ENCODE measurements at places on chromosomes 3 and 15.
A peak's percentile ranks its signal among the peaks of the same experiment; 100 is the strongest.

- DNase-seq, result no peak
These were observed 184.5 kb downstream of the FNDC3B start for GRCh38 chr3:172223870-172224269.

- no peak for DNase-seq
These were observed 140.7 kb downstream of the LIPC start for GRCh38 chr15:58572521-58572920.

GRCh38 chr15:81024265-81024872 lies 23.6 kb downstream of the TLNRD1 start:
- DNase-seq, result no peak

DNA sequence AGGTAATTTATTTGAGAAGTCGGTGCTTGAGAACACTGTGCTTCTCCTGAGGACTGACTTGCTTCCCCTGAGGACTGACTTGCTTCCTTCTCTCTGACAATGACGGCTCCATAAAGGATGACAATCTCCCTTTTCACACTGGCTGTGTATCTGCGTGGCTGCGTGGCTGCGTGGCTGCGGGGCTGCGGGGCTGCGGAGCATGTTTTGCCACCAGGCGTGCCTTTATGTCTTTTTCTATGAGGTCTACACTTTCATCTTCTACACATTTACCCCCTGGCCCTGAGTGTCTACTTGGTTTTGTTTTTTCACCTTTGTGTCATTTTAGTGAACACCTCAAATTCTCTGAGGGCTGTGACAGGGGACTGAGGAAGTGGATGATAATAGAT lies 89.9 kb downstream of the XXYLT1 start:
- no peak for DNase-seq

GRCh38 chr3:138070006-138070405 lies 45.4 kb downstream of the DZIP1L start:
- no peak for DNase-seq

DNA sequence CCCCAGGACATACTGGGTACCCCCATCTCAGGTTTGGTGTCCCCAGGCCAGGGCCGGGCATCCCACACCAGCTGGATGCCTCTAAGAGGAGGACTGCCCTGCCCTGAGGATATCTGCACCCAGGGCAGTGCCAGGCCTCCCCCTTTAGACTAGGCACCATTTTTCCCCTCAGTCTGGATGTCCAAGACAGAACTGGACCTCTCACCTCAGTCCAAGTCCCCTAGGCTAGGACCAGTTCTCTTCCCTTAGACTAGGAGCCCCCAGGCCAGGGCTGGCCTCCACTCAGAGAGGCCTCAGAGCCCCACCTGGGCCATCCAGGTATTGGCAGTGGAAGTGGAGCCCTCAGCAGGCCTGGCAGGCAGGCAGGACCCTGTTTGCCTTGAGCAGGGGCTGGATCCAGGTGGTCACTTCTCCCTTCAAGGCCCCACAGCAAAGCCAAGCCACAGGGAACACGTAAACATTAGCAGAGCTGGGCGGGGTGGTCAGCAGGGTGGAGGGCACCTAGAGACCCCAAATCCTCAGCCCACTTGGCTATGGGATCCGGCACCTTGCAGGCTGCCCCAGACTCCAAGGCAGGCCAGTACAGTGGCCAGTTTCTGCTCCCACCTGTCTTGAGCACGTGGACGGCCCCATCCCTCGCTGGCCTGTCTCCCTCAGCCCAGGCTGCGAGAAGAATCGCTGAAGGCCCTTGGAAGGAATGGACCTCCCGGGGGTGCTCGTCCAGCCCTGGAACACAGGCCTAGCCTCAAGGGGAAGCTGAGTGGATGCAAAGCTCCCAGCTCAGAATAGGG lies 28.3 kb downstream of the PTH1R start:
- no peak for DNase-seq

- DNase-seq, result no peak
These were observed 446.7 kb downstream of the C3orf38 start for GRCh38 chr3:88596451-88596850.

GRCh38 chr3:167115331-167115934 lies 264.7 kb downstream of the ZBBX start:
- DNase-seq, result no peak

GRCh38 chr3:122318620-122319019 lies 6.4 kb upstream of the CSTA start:
- DNase-seq, result no peak

DNA sequence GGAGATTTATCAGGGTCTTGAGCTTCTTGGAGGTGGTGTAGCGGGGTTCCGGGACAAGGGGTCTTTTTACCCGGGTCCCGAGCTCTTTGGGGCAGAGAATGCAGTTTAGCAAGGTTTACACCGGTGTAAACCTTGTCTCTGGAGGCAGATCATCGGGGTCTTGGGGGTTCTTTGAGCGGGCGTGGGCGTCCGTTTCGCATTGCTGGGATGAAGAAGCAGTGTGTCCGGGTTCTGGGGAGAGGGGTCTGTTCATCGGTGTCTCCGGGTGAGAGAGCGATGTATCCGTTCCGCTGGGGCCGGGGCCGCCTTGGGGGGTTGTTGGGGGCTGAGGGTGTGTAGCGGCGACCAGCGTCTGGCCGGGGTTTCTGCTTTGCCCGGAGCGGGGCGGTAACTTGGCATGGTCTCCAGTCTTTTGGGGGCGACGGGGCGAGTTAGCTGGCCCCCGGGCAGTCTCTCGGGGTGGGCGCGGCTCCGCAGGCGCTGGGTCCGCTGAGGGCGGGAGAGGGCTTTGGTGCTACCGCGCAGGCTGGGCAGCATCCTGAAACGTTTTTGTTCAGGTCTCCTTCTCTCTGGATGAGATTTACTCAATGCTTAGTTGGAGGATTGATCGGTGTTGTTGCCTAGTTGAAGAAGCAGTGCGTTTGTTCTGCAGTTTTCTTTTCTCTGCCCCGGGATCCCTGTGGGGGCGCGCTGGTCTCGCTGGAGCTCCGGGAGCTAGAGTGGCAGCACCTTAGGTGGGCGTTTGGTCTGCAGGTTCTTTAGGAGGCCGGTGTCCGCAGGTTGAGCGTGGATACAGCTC lies 843 bp downstream of the GLCE start:
- peak; percentile 45 for DNase-seq

GRCh38 chr3:85312331-85312730 lies 353.5 kb downstream of the CADM2 start:
- no peak for DNase-seq

DNA sequence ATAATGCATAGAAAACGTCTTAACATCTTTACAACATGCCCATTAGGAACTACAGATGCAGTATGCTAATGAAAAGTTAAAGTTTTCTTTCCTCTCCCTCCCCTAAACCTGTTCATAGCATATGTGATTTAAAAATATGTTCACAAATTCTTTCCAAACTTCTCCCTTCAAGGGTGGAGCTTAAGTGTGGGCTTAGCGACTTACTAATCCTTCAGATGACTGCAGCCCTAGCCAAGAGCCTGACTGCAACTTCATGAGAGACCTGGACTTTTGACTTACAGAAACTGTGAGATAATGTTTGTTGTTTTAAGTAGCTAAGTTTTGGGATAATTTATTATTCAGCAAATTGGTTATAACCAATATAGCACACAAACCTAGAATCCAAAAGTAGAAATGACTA lies 22.0 kb upstream of the ANXA2 start:
- DNase-seq, result peak; percentile 37

DNA sequence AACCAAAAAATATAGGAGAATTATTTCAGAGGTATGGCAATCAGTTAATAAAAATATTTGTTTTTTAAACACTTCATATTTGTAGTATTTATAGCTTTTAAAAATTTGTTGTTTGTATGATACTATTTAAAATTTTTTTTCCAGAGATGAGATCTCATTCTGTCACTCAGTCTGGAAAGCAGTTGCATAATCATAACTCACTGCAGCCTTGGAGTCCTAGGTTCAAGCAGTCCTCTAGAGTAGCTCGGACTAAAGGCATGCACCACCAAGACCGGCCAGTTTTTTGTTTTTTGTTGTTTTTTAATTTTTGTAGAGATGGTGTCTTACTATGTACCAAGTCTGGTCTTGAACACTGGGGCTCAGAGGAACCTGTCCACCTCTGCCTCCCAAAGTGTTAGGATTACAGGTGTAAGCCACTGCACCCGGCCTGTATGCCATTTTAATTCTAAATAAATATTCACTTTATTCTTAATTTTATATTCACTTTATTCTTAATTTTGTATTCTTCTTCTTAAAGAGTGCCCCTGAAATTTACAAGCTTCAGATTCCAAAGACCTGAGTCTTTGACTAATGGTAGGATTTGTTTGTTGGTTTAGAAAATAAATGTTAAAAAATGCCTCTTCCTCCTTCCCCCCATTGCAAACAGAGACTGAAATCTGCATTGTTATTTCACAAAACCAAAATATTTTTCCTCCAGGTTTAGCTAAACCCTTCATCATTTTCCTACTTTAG lies 9.4 kb downstream of the TGFBR2 start:
- no peak for DNase-seq

GRCh38 chr3:168093229-168093628 lies 2.5 kb downstream of the GOLIM4 start:
- no peak for DNase-seq

DNA sequence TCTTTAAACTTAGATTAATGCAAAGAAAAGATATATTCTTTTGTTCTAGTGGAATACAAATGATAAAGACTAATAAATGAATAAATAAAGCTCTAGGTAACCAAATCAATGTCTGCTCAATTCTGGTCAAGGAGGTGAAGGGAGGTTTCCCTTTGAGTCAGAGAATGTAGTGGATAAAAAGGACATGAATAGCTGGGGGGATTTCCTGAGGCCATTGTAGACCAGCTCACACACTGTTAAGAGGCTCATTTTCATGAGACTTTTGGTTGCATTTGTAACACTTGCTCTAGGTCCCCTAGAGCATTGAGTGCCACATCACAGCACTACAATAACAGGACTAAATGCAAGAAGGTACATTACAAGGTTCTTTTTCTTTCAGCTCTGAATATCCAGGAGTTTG lies 170.7 kb downstream of the TIGIT start:
- DNase-seq, result no peak

- peak; percentile 10 for DNase-seq
These were observed 39.3 kb downstream of the EDEM1 start for GRCh38 chr3:5226783-5227182.

DNA sequence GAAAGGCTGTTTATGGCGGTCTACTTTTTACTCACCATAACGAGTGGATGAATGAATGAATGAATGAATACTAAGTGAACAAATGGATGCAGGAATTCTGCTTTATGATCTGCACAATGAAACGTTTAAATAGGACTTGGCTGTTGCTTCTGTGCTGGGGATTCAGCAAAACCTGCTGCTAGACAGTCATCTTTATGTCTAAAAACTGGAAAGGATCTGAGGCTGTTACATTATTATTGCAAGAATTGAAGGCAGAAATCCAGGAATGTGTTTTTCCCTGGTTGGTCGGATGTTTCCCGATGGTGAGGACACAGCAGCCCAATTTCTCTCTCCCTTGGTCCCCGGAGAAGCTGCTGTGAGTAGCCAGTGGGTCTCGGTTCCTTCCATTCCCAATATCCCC lies 94.2 kb downstream of the GABRG3 start:
- no peak for DNase-seq

GRCh38 chr3:56061279-56061626 lies 407.0 kb downstream of the ERC2 start:
- no peak for DNase-seq

DNA sequence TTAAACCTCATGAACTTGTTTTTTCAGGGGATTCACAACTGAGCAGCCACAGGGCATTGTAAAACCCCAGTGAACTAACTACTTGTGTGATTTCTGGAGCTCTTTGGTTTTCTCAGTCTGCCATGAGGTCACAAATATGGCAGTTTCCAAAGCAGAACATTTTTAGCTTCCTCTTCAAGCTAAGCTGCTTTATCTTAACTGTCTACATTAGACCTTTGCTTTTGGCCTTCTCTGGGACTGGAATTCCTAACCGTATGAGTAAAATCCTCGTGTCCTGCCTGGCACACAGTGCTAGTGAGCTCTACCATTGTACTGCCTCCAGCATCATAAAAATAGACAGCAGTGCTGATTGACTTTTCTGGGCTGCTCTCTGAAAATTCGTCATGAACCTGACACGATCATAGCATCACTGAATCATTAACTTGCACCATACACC lies 22.1 kb downstream of the CDIN1 start:
- peak; percentile 89 for DNase-seq

DNA sequence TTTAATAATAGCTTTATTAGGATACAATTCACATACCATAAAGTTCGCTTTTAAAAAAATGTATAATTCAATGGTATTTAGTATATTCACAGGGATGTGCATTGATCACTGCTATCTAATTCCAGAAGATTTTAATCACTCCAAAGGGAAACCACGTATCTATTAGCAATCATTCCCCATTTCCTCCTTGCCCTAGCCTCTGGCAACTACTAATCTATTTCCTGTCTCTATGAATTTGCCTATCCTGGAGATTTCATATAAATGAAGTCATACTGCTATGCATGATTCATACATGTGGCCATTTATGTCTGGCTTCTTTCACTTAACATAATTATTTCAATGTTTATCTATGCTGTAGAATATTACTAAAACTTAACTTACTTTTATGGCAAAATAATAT lies 32.0 kb upstream of the CASR start:
- DNase-seq, result peak; percentile 75

DNA sequence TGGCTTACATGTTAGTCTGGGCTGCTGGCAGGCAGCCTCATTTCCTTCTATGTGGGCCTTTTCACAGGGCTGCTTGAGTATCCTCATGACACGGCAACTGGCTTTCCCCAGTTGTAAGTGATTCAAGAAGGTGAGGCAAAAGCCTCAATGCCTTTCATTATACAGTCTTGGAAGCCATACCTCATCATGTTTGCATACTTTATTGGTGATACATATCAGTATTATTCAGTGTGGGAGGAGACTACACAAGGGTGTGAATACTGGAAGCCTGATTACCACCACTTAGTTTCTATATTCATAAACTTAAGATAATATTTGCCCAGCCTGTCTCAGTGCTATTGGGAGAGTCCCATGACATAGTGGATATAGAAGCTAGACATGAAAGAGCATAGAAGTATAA lies 346.8 kb downstream of the SOX2 start:
- DNase-seq, result no peak

DNA sequence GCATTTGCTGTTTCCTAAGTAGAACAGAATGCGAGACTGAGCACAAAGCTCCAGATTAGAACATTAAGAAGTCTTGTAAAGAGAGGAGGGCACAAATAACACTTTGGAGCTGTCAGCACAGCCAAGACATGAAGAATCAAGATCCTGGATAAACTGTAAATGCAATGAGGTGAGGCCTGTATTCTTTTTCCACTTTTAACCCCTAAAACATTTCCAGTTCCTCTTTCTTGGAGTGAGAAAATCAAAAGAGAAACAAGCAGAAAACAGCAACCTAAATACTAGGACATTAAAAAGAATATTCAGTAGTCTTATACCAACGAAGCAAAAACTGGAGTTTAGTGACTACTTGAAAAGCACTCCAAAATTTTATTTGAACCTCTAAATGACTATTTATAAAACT lies 204.3 kb downstream of the ZBTB20 start:
- DNase-seq, result no peak

- no peak for DNase-seq
These were observed 55.7 kb downstream of the LMCD1 start for GRCh38 chr3:8557298-8557697.

- DNase-seq, result peak; percentile 22
These were observed 7.0 kb upstream of the CTSH start for GRCh38 chr15:78951841-78952238.

- no peak for DNase-seq
These were observed 297.3 kb upstream of the ADAMTS9 start for GRCh38 chr3:64985072-64985471.

GRCh38 chr3:173109143-173109542 lies 31.9 kb downstream of the SPATA16 start:
- DNase-seq, result peak; percentile 12

Measured in EL (cell line).